ENCODE measurements at places on chromosomes 1 and 21.

- no peak for DNase-seq
Observed at GRCh38 chr1:18608534-18608933, 22.1 kb upstream of the PAX7 start.

- DNase-seq: no peak
Observed at GRCh38 chr1:245810789-245811337, 656.1 kb downstream of the KIF26B start.

GRCh38 chr1:63888984-63889383 is 115.2 kb downstream of the ROR1 start:
- no peak for DNase-seq

GRCh38 chr1:68174738-68175113 is 57.6 kb downstream of the WLS start:
- DNase-seq: no peak

- DNase-seq: no peak
Observed at GRCh38 chr1:155012776-155013602, 10.4 kb downstream of the ZBTB7B start.

Measured in stimulated activated CD4-positive, alpha-beta T cell treated with anti-CD3 and anti-CD28 coated beads, TNF-alpha, amount 100 ng/mL, for 48 hours (primary cell).